ENCODE measurements at places on chromosomes 2 and 18.
A peak's percentile ranks its signal among the peaks of the same experiment; 100 is the strongest.

DNA sequence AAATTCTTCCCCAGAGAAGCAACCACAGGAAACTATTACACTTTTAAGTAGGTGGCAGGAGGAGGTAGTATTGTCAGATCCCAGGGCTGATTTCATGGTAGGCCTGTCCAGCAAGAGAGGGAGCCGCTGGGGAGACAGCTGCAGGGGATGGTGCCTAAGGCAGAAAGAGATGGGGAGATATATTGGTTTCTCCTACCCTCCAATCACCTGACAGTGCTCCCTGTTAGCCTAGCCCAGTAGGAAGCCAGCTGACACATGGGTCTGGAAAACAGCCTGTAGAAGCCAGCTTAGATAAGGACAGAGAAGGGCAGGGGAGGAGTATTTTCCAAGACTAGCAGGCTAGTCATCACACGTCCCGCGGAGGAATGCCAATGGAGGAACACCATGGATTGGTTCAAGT is 8.2 kb upstream of the SPOPL start:
- no peak for DNase-seq

DNA sequence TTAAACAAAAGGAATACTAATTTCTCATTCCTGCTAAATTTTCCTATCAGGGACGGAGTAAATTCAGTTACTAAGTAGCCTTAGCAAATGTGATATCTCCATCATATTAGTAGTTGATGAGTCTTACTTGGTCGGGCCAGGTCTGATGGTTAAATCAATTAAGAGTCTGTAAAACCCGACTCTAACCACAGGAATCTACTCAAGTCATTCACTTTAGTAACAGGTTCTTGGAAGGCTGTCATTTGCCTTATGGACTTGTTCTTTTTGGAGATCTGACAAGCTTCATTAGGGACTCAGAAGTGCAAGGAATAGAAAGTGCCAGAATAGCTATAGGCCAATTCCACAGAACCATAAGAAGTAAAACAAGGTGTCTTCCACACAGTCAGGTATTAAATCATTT is 119.0 kb downstream of the GCA start:
- DNase-seq: no peak

DNA sequence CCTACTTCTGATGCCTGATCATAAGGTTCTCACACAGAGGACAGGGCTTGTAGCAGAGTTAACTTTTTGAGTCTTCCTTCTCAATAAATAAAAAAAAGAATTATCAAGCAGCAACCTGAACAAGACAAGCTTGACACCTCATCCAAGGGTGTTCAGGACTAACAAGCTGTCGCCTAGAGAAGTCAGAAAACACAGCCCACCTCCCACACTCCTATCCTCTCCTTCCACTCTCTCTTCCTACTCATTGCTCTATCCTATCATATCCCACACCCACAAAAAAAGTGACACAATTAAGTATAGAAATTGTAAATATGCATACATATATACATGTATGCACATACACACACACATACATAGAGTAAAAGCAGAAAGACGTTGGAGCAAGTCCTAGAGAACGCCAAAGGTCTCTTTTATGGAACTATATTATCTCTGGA is 5.4 kb downstream of the NBAS start:
- DNase-seq: no peak

DNA sequence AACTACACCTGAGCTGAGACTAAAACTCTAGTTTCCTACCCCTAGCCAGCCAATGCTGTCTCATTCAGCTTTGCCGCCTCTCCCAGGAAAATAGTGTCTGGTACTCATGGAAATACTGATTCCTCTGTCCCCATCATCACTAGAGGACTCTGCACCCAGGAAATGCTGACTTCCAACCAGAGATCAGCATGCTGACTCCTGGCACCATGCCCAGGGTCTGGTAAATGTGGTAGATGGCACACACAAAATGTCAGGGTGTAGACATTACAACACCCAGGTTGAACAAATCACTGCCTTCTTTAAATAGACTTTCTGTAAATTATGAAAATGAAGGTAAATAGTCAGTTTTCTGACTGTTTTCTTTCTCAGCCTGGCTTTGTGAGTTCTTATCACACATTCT is 307.3 kb upstream of the CHAC2 start:
- peak; percentile 49 for DNase-seq

GRCh38 chr2:195645413-195645812 is 11.6 kb upstream of the SLC39A10 start:
- DNase-seq: no peak

DNA sequence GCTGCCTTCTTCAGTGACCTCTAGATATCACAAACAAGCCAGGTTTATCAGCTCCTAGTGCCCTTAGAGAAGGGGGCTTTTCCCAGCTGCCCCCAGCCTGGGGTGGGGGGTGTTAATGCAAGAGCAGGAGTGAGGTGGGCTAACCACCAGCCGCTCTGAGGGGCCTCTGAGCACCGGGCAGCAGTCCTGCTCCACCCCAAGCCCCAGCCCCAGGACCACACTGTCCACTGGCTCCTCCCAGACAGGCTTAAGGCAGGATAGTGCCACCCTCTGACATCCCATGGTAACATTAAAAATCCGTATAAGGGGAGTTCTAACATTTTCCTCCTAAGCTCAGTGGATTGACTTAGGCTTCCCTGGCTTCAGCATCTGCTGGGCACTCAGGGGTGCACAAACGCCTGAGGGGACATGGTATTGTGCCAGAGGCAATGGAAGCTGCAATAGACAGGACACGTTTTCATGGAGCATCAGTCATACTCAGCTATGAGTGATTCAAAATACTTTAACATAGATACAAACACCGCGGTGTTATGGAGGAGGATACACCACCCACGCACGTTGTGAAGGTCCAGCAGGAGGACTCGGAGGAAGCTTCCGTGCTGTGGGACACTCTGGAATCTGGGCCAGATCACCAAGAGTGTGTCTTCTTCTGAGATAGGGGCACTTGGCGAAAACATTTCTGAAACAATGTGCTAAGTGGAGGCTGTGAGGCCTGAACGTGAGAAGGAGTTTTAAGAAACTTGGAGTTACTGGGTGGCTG is 112.7 kb upstream of the EPC2 start:
- DNase-seq: no peak

DNA sequence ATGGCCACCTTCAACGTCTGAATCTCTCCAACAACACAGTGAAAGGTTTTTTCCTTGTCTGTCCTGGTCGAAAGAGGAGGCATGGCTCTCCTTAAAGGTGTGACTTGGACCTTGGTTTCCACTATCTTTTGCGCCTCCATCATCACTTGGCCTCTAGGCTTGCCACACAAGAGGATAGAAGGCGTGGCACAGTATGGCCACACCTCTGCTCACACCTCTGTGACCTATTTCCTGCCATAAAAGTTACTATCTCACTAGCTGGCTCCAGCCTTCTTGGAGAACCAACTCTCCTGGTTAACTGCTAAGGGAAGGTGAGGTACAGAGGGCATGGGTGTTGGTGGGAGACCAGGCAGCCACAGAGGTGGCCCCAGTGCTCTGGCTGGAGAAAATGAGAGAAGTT is 165.9 kb downstream of the UXS1 start:
- DNase-seq: no peak

DNA sequence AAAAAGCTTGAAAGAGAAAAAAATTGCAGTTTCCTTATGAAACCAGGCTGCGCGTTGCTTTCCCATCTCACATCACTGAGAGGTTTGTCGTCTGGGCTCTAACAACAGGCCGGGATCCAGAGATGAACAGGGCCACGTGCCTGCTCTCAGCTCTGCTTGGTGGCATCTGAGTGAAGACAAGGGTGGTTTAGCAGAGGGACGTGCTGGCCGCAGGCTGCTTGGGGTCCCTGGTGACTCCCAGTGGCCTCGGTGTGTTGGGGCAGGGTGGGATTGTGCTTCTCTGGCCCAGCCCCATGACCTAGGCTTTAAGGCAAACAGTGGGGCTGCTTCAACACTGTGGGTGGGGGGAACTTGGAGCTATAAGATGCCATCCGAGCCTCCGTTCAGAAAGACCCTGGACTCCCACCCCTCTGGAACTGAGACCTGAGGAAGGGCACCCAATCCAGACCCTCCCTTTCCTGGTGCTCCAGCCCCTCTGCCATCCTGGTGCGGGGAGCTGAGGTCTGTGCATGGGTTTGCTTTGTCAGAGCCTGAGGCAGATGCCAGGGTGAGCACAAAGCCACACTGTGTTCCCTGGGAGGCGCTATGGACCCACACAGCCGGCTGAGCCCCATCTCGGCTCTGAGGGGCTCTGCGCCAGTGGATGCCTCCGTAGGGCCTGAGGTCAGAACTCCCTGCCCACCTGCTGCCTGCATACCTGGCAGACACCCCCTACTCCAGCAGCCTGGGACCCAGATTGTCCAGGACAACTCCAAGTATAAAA is 18.4 kb upstream of the HPCAL1 start:
- no peak for DNase-seq

DNA sequence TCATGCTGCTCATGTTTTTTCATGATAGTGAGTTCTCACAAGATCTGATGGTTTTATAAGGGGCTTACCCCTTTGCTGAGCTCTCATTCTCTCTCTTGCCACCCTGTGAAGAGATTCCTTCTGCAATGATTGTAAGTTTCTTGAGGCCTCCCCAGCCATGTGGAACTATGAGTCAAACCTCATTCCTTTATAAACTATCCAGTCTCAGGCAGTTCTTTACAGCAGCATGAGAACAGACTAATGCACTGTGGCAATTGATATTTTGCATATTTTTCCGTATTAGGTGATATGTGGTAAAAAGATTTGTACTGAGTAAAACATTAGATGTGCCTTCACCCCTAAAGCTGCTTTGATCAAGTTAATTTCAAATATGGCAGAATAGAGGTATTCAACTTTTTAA is 48.8 kb downstream of the RAB27B start:
- no peak for DNase-seq

- no peak for DNase-seq
These were observed 32.6 kb upstream of the RND3 start for GRCh38 chr2:150520033-150520432.

DNA sequence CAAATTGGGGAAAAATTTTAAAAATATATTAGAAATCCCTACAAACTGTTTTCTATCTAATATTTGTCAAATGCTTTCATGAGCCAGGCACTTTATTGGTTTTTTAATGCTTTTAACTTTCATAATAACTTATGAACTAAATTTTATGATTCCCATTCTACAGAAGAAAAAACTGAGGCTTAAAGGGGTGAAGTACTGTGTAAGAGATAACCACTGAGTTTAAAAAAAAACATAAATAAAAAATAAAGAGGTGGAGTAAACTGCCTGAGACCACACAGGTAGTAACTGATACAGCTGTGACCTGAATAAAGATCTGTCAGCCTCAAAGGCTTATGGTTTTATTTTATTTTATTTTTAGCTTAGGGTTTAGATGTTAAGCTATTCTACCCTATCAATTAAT is 24.7 kb downstream of the PNPT1 start:
- DNase-seq: no peak

DNA sequence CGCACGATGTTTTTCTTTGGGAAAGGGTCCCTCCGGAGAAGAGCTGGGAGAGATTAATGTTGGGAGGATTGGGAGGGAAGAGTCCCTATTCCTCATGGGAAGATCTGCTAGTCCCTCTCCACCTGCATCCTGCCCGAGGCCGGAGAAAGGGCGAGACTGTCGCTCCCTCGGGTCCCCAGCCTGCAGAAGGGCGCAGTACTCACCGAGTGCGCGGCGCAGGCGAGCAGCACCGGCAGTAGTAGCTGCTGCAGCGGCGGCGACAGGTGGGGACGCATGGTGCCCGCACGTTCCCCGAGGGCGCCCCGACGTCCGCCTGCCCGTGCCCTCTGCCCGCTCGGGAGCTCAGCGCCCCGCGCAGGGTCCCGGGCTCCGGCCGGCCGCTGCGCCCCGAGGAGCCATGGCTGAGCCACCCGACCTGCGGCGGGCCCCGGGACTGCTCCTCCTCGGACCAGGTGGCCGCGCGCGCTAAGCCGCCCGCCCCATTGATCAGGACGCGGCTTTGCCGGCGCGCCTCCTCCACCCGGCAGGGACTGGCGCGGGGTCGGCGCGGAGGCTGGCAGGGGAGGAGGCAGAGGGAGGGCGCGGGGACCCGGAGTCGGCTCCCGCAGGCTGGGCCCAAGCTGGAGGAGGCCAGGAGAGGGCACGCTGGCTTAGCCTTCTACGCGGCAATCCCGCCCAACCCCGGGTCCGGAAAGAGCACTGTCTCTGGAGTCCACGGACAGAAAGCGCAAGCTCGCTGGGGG is at the start of gene SCTR:
TSS of gene SCTR (minus strand) at position 532 of the 743 bp plus-strand sequence. CDS start at position 275, 257 bp downstream.
- DNase-seq: no peak

DNA sequence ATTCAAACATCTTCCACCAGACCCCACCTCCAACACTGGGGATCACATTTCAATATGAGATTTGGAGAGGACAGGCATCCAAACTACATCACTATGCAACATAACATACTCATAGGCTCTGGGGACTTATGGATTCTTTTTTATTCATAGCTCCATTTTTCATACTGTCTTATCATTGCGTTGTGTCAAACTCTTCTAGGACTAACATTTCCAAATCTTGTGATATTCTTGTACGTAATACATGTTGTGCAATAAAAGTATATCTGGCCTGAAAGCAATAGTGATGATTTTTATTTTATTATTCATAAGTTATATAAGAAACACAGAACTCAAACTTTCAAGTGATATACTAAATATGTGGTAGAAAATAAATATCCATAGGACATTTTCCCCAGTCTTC is 60.6 kb upstream of the ACTR3 start:
- DNase-seq: no peak

DNA sequence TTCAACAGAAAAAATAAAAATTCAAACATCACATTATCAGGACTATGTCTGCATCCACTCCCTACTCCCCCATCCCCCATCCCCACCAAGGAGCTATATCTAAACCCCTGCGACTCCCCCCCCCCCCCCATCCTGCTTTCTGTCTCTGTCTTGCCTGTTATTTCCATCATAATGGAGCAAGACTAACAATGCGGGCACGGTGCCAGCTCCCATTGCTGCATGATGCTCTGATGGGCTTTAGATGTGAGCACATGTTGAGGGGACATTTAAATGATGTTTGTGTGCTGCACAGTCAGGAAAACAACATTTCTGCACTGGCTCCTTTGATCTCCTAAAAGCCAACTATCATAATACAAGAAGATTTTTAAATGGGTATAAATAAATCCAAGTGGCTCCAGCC is 644.2 kb upstream of the SETBP1 start:
- DNase-seq: peak; percentile 1

GRCh38 chr2:233353769-233354499 is at the start of gene DGKD:
DGKD (plus strand) TSS chr2:233354494; CDS start chr2:233354519, 25 bp downstream.
- peak; percentile 40 for DNase-seq

DNA sequence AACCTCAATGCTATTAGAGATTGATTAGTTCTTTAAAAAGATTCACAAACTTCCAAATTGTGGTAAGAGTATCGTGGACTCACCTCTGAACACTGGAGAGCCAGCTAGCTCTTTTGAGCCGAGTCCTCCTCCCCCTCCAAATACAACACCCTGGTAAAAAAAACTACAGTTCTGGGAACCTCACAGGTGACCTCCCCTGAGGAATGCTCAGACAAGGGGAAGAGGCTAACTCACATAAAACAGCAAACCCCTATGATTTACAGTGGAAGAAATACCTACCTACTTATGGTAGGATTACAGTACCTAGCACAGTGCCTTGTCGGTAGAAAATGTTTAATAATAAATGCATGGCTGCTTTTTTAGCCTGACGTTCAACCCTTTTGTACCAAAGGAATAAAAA is 8.4 kb downstream of the ZNF24 start:
- DNase-seq: no peak

DNA sequence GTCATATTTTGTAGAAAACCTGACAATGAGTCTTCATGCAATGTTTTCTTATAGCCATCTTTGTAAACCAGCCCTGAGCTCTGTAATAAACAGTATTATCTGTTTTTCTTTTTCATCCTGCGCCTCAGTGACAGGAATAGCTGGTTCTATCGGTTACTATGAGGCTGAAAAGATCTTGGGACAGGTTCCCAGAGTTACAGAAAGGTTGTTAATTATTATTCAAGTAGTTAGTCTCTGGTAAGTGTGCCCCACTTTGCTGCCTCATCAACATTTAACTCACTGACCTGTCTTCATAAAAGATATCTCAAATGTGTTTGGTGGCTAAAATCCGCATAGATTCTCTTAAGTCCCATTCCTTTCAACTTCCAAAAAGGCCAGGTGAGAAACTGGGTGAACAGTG is 18.6 kb downstream of the ACAA2 start:
- no peak for DNase-seq
